Fibroblast of skin of scalp (primary cell): ENCODE measurements at places on chromosomes 4 and X.

- peak; percentile 74 for DNase-seq
These were observed 18.7 kb upstream of the CXCL13 start for GRCh38 chr4:77586951-77587383.

DNA sequence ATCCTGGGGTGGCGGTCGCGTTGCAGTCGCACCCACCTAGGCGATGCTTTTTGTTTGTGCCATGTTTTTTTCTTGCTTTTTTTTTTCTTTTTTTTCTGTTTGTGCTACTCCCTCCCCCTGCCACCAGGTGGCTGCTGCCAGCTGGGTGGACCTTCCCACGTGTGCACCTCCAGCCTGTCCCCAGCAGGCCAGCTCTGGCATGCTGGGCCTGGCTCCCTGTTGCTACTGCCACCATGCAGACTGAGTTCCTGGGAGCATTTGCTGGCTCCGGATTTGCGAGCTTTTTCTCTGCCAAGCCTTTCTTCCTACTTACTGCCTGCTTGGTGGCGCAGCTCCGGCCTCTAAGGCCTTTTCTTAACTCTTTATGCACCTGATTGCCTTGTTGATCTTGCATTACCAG, 161.2 kb upstream of the WDFY3 start:
- peak; percentile 18 for DNase-seq

DNA sequence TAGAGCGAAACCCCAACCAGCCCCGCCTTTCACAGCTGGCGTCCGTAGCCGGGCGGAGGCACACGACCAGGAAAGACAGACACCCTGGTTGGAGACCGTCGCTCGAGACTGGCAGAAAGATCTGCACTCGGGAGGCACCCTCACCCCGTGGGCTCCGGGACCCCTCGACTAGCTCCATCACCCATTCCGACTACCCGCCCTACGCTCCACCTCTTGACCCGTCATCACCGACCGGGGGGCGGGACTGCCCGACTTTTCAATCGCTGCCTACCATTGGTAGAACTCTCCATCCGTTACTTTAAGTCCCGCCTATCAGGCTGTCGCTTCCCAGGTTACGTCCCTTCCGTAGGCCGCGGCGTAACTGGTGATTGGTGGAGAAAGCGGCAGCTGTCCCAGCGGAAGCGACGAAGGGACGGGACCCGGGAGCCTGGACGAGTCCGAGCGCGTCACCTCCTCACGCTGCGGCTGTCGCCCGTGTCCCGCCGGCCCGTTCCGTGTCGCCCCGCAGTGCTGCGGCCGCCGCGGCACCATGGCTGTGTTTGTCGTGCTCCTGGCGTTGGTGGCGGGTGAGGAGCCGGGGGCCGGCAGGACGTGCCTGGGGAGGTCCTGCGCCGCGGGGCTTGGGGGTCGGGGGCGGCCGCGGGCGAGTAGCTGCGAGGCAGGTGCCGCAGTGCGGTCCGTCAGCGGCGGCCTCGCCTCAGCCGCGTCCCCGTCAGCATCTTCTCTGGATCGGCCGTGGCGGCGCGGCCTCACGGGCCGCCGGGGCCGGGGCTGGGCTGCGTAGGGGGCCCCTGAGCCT, at the start of gene ATP6AP2:
ATP6AP2 (plus strand) TSS at position 434 of the 799 bp plus-strand sequence; CDS start at position 530, 96 bp downstream.
- peak; percentile 93 for DNase-seq

DNA sequence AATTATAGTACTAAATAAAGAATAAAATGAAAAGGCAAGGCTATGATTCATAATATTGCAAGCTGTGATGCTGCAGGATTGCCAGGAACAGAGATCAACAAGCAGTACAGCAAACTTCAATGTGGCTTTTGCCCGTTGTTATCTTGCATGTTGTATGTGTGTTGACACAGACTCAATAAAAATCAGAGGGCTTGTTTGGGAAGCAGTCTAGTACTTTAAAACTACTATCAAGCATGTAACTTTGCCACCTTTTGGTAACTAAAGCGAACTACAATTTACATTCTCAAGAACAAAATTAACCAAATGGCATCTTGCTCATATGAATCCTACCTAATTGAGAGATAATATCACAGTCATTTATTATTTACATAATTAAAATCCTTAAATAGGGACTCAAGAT, 79.8 kb upstream of the GPM6A start:
- DNase-seq = peak; percentile 12

GRCh38 chr4:19735012-19735411, 516.7 kb upstream of the SLIT2 start:
- no peak for DNase-seq
